Stimulated activated CD8-positive, alpha-beta memory T cell treated with anti-CD3 and anti-CD28 coated beads, Interleukin-15, amount 100 ng/mL, for 1 hour (primary cell): ENCODE measurements at places on chromosomes 11 and 22.
A peak's percentile ranks its signal among the peaks of the same experiment; 100 is the strongest.

DNA sequence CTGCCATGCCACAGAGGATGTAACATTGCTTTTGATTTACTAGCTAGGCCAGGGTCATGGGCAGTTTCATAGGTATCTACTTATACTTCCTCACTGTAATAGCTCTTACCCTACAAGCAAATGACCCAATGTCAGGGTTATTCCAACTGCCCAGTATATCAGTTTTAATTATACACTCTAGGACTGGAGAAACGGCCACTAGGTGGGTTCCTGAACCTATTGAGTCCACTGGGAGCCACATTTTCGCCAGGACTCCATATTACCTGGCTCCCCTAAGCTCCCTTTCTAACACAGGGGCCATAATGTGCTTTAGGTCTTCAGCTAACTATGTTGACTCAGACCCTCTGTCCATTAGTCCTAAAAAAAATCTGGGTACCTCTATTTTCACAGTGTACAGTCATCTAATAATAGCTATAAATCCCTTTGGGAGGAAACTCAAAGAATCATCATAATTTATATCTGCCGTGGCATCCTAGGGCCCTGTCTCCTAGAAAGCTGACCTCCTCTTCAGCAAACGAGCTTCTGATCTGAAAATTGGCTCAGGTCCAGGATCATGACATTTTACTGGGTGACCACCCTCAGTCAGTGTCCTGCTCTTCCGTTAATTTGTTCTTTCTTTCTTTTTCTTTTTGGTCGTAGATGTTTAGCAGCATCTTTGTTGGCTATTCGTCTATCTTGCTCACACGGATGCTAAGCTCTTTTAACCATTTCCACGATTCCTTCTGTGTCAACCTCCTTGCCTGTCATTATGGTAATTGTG lies 244.3 kb downstream of the FAM76B start:
- DNase-seq: no peak

GRCh38 chr11:11262171-11262920 lies 90.7 kb downstream of the CSNK2A3 start:
- DNase-seq: no peak

- DNase-seq: no peak
Measured at GRCh38 chr11:95450547-95451123, 219.6 kb upstream of the SESN3 start.

GRCh38 chr11:75472081-75472732 lies 39.2 kb upstream of the KLHL35 start:
- no peak for DNase-seq

DNA sequence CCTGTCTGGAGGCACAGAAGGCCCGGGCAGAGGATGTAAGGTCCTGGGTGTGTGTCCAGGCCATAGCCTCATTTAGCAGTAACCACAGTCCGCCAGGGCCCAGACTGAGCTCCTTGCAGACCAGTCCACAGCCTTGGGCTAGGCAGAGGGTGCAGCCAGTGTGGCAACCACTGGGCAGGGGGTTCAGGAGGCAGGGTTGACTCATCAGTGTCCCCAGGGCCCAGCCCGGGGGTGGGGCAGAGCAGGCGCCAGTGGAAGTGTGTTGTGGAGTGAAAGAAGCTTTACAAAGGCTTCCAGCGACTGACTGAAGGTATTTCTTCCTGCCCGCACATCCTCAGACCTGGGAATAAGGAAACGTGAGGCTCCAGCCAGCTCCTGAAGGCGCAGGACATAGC lies 27.7 kb upstream of the WNT11 start:
- DNase-seq: no peak

- no peak for DNase-seq
Measured at GRCh38 chr22:19599626-19600243, 75.5 kb upstream of the CLDN5 start.

GRCh38 chr11:67611704-67612587 lies 5.2 kb downstream of the NDUFV1 start:
- no peak for DNase-seq

DNA sequence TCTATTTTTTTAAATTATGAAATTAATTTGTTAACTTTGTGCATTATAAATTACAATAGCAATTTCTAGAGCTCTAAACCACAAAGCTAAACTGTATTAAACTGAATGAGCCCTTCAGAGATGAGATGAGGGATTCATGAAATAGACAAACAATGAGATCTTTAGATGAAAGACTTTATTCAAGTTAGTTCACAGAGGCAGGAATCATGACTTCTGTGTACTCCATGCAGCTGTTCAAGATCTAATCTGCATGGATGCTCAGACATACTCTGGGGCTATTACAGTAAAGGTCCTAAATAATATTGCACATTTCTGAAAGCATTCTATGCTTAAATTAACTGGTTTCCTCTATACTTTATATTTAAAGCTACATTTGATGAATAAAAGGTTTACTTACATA lies 122.7 kb downstream of the FCHSD2 start:
- no peak for DNase-seq

GRCh38 chr22:31526270-31526669 lies 29.9 kb downstream of the SFI1 start:
- no peak for DNase-seq

DNA sequence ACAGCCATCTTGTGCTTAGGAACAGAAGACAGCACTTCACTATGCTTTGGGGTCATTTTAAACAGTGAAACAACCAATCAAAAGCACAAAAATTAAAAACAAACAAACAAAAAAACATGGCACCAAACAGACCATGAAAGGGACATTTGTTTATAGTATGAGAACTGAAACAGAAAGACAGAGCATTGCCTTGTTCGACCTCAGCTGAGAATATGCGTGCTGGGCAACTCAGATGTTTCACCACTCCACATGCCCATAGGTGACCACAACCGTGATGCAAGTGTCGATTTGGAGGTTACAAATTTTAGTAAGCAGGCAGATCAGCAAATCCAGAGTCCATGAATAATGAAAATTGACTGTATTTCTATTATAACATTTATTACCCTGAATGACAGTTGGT lies 30.0 kb downstream of the NNMT start:
- DNase-seq: no peak

DNA sequence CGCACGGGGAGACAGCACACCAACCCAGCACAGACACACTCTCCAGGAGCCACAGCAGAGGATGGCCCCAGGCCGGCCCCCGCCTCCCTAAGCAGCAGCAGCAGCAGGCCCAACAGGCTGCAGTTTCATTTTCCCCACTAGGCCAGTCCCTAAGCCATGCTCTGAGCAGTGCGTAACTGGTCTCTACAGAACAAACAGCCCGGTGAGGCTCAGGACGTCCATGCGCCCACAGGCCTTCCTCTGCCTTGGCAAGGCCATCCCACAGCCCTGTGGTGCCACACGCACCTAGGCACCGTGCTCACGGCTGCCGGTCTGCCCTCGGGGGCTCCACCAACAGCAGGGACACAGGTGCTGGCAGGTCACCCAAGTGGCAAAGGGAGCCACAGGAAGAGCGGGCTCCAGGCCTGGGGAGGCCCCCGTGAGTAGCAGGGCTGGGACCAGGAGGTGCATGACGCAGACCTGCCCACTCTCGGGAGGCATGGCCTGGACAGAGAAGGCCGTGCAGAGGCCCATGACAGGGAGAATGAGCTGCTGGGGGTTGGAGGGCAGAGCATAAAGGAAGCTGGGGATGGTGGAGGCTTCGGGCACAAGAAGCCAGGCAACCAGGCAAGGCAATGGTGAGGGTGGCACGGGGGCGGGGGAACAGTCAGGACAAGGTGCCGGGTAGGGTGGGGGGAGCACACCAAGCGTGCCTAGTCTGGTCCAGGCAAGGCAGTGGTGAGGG lies 1.4 kb upstream of the MOB2 start:
- DNase-seq: no peak

DNA sequence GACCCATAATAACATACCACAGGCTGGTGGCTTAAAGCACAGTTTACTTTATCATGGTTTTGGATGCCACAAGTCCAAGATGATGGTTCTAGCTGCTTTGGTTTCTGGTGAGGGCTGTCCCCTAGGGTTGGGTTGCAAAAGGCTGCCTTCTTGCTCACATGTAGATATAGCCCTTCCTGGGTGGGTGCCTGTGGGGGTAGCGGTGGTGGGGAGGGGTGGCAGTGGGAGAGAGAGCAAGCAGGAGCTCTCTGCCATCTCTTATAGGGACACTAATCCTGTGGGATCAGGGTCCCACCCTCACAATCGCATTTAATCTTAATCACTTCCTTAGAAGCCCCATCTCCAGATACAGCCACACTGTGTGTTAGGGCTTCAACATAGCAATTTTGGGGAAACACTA lies 245.0 kb downstream of the TBC1D22A start:
- no peak for DNase-seq

GRCh38 chr11:87266751-87267150 lies 229.0 kb downstream of the TMEM135 start:
- no peak for DNase-seq

DNA sequence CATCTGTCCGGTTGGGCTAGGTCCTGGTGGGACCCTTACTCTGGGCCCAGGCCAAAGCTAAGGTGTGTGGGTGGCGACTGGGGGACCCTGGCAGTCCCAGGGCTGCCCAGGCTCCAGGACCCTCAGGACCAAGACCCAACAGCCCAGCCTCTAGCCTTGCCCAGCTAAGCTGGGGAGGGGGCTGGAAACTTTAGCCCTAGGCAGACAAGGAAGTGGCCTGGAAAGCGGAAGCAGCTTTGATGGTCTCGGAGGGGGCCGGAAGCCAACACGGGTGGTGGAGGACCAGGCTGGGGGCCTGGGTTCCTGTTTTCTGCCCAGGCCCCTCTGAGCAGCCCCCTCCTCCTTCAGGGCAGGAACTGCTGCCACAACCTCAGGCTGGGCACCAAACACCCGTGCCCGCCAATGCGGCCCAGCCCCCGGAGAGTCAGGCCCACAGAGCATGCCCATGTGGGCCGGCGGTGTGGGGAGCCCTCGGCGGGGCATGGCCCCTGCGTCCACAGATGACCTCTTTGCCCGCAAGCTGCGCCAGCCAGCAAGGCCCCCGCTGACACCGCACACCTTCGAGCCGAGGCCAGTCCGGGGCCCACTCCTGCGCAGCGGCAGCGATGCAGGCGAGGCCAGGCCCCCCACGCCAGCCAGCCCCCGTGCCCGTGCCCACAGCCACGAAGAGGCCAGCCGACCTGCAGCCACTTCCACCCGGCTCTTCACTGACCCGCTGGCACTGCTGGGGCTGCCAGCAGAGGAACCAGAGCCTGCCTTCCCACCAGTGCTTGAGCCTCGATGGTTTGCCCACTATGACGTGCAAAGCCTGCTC lies 2.8 kb downstream of the SIPA1 start:
- DNase-seq: no peak

GRCh38 chr22:45317551-45318167 lies 7.9 kb downstream of the FAM118A start:
- no peak for DNase-seq

DNA sequence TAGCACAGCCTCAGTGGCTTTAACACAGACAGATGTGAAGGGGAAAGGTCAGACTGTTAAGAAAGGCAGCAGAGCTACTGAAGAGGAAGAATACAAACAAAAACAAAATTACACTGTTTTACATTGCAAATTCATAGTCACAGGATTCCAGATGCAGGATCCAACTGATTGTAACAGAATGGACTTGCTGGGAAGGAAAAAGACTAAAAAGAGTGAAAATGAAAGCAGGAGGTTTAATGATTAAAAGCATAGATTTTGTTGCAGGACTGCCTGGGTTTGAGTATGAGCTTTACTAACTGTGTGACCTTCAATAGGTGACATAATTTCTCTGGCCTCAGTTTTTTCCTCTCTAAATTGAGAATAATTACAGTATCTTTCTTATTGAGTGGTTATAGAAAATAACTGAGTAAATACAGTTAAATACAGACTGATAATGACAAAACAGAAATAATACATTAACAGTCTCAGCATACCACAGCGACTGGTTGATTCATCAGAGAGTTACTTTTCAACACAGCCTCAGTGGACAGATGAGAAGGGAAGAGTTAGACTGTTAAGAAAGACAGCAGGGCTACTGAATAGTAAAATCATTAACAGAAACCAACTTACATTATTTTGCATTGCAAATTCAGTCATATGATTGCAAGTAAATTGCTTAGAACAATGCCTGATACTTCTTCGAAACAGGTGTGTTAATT lies 704.2 kb upstream of the TENM4 start:
- no peak for DNase-seq

GRCh38 chr22:20549232-20549841 lies 41.9 kb downstream of the MED15 start:
- no peak for DNase-seq

GRCh38 chr22:21938071-21938822 lies 14.4 kb downstream of the PPM1F start:
- DNase-seq: peak; percentile 87

GRCh38 chr11:129222158-129222557 lies 30.0 kb upstream of the ARHGAP32 start:
- DNase-seq: no peak

DNA sequence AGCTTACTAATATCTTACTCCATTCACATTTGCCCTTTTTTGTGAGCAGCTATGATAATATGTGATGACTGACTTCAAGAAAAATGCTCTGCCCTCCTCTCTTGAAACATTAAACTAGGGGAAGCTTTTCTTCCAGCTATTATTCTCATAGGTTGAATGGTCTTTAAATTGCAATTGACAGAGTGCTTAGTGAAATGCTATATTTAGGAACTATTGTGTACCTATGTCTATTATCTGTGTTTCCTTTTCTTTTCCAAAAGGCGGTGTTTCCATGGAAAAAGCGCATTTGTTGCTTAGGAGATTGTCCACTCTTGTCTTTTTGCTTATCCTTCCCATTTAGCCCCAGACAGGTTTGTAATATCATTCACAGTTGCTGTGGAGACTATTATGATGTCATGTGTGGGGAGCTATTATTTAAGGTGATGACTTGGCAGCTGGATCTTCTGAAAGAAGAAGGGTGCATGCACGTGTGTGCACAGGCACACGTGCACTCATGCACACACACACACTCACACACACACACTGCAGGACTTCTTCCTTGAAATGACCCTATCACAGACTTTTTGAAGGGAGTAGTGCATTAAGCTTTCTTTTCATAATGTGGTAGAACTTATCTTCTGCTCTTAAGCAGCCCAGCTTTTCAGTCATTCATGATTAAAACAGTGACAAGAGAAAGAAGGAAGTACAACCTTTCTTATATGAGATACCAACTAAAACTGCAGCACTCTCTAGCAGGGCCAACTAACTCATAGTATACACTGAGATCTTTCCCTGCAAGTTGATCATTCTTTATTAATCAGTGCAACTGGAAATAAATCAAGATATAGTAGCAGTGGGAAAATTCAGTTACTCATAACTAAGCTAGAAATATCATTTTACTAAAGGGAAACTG lies 340.8 kb upstream of the MTNR1B start:
- DNase-seq: no peak

GRCh38 chr22:49523374-49524008 lies 304.2 kb downstream of the BRD1 start:
- DNase-seq: no peak

GRCh38 chr11:33668951-33669596 lies 31.6 kb downstream of the C11orf91 start:
- DNase-seq: no peak

GRCh38 chr11:35514481-35514880 lies 10.9 kb downstream of the PAMR1 start:
- no peak for DNase-seq

DNA sequence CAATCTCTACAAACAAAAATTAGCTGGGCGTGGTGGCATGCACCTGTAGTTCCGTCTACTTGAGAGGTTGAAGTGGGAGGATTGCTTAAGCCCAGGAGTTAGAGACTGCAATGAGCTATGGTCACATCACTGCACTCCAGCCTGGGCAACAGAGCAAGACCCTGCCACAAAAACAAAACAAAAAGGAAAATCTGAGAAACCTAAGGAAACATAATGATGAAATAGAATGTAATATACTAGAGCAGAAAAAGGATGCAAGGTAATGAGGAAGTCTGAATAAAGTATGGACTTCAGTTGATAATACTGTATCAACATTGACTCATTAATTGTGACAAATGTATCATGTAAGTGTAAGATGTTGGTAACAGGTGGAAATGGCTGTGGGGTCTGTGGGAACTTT lies 8.1 kb downstream of the NPAS4 start:
- no peak for DNase-seq

GRCh38 chr11:83764643-83765042 lies 478.5 kb upstream of the CCDC90B start:
- no peak for DNase-seq
